Myocyte (in vitro differentiated cells): ENCODE measurements at places on chromosomes 3 and 15. TPM values are rescaled to one million over a fixed set of nuclear protein-coding genes. Genes with fewer than 3 reads are reported as not detected.

- no peak for DNase-seq
Measured at GRCh38 chr3:2697589-2697988, 412.6 kb downstream of the IL5RA start.

TRAIP gene
- total RNA-seq = 0.91 and 1.2 TPM in 2 replicates

- no peak for DNase-seq
Measured at GRCh38 chr3:115627180-115628074, 4.1 kb downstream of the GAP43 start.

DNA sequence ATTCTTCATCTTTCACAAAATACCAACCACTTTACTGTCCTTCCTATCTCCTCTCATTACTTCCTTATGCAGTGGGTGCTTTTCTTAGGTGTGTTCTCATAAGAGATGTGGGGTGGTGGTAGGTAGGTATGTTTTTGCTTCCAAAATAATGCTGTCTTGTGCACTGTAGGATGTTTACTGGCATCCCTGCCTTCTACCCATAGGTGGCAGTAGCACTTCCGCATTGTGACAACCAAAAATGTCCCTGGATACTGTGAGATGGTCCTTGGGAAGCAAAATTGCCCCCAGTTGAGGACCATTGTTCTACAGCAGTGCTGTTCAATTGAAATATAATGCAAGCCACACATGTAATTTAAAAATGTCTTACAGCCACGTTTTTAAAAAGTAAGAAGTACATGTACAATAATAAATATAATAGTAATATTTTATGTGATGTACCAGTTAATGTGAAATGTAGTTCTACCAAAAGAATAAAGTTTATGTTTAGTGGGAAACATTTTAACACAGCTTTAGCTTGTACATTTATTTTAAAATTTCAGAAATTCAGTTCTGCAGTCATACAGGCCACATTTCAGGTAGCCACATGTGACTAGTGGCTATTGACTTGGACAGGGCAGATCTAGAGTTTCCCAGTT lies 75.2 kb downstream of the NEO1 start:
- peak; percentile 13 for DNase-seq

LRRC31 gene
- not detected in 2 replicates for total RNA-seq

- no peak for DNase-seq
Measured at GRCh38 chr3:12986031-12986430, 87.2 kb downstream of the IQSEC1 start.

ARL8B gene
- 52.0 and 62.0 TPM in 2 replicates for total RNA-seq

GUCA1C gene
- not detected in 2 replicates for total RNA-seq

- no peak for DNase-seq
Measured at GRCh38 chr3:130572769-130573168, 55.8 kb downstream of the COL6A6 start.

GRCh38 chr15:61057376-61057775 lies 171.7 kb downstream of the RORA start:
- no peak for DNase-seq

- no peak for DNase-seq
Measured at GRCh38 chr15:77531191-77532000, 101.3 kb downstream of the LINGO1 start.

DNA sequence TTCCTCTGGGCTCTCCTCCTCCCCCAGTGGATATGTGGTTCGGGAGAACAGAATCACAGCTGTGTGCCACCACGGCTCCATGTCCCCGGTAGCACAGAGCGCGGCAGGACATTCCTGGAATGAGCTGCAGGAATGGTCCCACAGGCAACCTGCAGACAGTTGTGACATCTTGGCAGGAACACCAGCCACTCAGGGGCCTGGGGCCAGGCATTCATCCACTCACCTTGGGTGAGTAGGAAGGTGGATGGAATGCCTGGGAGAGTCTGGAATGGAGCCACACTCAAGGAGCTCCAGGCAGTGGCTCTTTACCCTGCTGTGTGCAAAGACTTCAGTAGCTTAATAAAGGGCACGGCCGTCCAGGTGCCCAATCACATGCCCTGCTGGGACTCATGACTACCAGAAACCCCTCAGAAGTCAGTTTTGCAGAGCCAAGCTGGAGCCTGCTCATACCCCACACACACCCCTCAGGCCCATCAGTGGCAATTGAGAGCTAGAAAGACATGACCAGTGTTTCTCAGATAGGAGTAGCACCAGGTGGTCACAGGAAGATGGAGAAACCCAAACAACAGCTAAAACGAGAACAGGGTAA lies 117.3 kb upstream of the PRR20G start:
- DNase-seq = no peak

DNA sequence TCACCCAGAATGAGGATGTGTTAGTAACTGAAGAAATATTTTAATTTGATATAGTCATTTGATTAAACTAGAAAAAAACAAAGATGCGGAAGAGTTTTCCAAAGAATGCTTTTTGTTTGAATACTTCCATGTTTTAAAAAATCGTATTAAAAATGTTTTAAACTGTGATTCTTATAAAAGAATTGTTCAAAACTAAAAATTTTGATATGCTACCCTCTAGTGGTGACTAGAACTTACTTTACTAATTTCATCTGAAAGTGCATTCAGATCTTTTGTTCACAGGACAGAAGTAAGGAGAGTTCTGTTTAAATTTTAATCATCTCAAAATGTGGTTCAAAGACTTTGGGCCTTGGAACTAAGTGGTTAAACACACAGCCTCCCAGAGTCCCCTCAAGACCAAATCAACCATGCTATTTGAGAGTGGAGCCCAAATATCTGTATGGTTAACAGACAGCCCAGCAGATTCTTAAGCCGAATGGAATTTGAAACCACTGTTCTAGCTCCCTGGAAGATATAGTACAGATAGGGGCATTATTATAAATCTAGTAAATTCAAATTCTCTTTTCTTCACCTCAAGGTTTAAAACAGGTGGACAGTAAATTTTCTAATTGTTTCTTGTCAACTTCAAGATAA lies 45.2 kb upstream of the SYNPR start:
- DNase-seq = peak; percentile 6

GRCh38 chr15:98666841-98667240 lies 18.5 kb downstream of the IGF1R start:
- DNase-seq = no peak
